ENCODE measurements at places on chromosomes 11 and 22. TPM values are rescaled to one million over a fixed set of nuclear protein-coding genes. Genes with fewer than 3 reads are reported as not detected.

DNA sequence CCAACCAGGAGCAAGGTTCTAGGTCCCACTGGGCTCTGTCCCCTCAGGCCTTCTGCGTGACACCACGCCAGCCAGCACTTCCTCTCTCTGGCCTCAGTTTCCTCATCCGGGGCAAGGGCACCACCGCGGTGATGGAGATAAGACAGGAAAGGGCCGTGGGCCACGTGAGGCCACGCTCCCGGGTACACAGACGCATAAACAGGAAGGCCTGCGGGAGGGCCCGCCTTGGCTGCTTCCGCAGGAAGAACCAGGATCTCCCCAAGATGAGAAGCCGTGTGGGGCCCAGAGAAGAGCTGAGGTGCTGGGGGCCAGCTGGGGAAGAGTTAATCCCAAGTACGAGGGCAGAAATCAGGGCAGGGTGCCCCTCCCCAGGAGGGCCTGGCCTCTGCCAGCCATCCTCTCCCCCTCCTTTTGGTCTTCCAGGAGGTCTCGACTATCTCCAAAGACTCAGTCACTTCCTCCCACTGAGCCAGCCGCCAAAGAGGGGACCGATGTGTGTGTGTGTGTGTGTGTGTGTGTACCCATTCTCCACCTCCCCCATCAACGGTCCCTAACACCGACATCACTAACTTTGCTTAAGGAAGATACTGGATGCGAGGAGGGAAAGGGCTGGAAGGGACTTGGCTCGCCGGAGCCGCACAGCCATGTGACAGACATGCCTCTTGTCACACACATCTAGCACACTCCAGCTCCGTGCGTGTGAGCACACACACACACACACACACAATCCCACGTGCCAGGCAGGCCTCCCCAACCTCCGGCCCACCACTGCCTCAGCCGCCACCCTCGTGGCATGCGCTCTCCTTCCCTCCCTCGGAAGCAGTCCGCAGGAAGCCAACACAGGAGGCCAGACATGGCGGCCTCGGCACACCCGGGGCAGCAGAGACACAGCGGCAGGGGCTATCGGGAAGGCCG is 1.4 kb downstream of the MFNG start:
- ATAC-seq, result peak; percentile 84

Gene FDX1
- total RNA-seq, result 8.5 TPM

DNA sequence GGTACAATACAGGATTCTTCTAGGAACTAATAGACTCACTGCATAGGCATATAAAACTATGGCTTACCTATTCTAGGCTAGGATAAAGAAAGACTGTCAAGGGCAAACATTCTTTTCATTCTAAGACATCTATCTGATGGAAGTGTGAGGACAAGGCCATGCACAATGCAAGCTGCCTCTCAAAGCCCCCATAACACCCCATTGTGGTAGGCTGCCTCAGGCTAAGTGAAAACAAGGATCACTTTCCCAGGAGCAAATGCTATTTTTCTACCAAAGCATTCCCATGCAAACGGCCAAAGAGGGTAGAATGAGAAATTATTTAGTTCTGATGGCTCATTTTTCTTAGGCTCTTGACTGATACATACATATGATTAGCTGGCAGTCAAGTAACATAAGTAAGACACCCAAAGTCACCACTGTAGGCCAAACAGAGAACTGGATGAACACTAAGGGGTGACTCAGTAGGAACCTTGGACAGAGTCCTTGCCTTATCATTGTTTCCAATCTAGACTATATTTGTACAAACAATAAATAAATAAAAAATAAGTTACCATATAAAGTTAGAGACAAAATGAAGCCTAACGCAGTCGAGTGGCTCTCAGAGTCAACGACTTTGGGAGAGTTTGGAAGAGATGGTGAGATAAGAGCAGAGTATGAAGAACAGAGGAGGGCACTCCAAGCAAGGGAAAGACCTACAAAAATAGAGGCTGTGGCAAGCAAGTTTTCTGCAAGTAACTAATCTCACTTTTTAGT is 303.6 kb downstream of the SBF2 start:
- ATAC-seq, result no peak

DNA sequence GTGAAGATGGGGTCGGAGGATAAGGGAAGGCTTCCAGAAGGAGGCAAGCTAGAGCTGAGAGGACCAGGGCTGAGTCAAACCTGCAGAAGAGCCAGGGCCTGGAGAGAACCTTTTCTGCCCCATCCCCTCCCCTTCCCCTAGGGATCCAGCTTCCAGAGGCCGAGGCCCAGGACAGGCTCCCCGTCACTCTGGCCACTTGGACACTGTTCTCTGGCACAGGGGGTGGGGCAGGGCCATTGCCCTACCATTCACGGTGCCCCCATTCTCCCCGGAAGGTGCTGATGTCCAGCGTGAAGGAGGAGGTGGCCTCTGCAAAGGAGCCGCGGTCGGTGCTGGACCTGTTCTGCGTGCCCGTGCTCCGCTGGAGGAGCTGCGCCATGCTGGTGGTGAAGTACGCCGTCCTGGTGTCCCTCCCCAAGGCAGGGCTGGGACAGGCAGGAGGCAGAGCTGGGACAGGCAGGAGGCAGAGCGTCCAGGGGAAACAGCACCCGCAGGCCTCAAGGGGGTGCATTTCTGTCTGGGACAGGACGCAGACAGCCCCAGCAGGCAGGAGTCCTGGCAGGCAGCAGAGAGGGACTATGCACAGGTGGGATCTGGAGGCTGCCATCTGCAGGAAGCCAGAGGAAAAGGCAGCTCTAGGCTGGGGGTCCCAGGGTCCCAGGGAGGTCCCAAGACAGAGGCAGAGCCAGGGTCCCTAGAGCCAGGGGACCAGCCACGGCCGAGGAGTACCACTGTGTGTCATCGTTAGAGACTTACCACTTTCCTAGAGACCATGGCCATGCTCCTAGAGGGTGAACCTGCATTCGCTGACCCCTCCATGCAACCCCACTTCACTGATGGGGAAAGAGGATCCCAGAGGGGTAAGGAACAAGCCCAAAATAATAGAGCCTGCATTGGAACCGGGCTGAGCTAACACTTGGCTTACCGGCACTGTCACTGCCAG is 25.8 kb upstream of the SLC22A12 start:
- ATAC-seq, result no peak

- ATAC-seq, result no peak
Observed at GRCh38 chr11:92129811-92130210, 94.8 kb upstream of the FAT3 start.

- peak; percentile 62 for ATAC-seq
Observed at GRCh38 chr11:67276781-67277230, 10.5 kb downstream of the GRK2 start.

DNA sequence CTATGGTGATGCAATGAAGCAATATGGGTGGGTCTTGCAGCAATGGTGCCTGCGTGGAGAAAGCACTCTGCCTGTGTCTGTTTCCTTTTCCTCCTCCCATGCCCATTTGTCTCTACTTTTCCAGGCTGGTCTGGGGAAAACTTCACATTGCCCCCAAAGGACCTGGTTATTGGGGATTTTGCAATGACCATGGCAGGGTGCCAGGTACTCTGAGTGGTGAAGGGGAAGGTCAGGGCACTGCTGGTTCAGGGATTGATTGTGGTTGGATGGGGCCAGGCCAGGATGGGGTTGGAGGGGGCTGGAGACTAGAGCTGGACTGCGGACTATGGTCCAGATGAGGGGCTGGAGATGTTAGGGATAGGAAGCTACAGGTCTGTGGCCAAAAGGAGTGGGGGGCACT is 92.1 kb downstream of the INSC start:
- no peak for ATAC-seq

Gene KRTAP5-11
- total RNA-seq, result not detected

GRCh38 chr11:84714316-84714780 is 912.8 kb downstream of the DLG2 start:
- ATAC-seq, result no peak

Gene GUCY1A2
- 0.08 TPM for total RNA-seq
